ENCODE measurements at places on chromosomes 16 and 17. TPM values are rescaled to one million over a fixed set of nuclear protein-coding genes. Genes with fewer than 3 reads are reported as not detected.

Gene CD68
- 32.4 TPM for total RNA-seq

- no peak for DNase-seq
Observed at GRCh38 chr17:50129353-50129727, 620 bp downstream of the SAMD14 start.

DNA sequence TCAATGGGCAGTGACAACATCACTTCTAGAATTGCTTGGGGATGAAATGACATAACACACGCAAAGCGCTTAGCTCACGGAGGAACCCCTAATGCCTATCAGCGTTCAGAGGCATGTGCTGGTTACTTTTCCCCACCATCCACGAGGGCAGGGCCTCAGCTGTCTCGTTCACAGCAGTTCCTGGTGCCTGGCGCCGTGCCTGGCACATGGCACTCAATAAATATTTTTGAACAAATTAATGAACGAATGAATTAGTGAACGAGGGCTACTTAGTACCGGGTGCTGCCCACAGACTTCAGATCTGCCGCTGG lies 14.1 kb upstream of the CIBAR2 start:
- no peak for DNase-seq

- DNase-seq: peak; percentile 19
Observed at GRCh38 chr17:79918581-79919163, 79.4 kb upstream of the CBX4 start.

GRCh38 chr17:73910206-73910605 lies 266.0 kb upstream of the SDK2 start:
- DNase-seq: no peak

Gene SYCE1L
- 1.7 TPM for total RNA-seq

Data from PC-3 (cell line).